KG1 (cell line): ENCODE measurements at places on chromosomes 7 and 10.

DNA sequence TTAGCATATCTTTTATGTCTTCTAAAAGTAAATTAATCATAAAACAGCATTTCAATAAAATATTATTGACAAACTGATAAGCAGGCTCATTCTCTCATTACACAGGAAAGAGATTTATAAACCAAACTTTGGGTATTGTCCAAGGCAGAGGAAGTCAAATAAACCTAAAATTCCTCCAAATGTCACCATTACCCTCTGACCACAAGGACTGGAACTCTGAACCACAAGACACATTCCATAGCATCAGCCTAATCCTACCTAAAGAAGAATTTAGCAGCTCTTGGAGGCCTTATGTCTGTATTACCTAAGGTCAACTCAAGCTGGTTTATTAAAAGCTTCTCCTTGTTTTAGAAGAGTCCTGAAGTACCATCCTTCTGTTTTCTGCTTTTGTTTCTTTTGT is 82.4 kb upstream of the SLC13A1 start:
- no peak for DNase-seq

- DNase-seq, result no peak
Measured at GRCh38 chr7:21941611-21942141, 4.0 kb downstream of the CDCA7L start.

DNA sequence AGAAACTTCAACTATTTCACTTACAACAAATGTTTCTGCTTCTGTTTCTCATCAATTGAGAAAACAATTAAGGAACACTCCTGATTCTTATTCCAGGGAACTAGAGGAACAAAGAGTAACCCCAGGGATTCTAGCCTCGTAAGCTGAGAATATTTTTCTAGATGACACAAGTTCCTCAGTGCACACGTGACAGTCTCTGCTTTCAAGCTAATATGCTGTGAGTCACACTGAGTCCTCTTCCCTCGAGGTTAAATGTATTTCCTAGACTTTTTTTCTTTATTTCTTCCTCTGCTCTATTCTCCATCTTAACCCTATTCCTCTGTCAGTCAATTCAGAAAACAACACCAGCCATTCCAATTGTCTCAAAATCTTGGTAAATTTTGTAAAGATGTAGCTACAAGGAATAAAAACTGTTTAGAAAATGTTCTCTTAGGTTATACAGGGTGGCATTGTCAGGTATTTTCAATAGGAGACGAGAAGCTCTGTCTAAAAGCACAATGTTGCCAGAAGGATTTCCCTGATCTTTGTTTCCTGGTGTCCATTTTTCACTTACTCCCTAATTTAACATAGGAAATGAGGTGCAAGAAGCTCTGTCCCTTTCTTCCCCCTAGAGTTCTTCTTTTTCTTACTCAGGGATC is 5.8 kb upstream of the C1GALT1 start:
- no peak for DNase-seq

- DNase-seq, result no peak
Measured at GRCh38 chr10:23195846-23196600, 3.9 kb downstream of the PTF1A start.

DNA sequence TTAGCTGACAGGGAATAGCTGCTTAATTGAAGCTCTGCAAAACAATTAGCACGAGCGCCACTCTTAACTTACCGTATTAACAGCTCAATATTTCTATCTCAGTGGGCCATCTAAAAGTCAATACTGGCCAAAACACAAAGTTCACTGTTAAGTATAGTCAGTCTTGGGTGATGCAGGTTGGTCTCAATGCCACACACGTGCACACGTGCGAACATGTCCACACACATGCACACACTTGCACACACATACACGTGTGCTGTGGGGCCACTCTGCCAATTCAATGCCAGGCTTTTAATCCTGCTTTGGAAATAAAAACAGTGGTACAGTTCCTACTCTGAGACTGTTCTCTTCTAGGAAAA is 105.1 kb downstream of the GRB10 start:
- no peak for DNase-seq

- no peak for DNase-seq
Measured at GRCh38 chr10:70562036-70562755, 40.3 kb downstream of the PRF1 start.

DNA sequence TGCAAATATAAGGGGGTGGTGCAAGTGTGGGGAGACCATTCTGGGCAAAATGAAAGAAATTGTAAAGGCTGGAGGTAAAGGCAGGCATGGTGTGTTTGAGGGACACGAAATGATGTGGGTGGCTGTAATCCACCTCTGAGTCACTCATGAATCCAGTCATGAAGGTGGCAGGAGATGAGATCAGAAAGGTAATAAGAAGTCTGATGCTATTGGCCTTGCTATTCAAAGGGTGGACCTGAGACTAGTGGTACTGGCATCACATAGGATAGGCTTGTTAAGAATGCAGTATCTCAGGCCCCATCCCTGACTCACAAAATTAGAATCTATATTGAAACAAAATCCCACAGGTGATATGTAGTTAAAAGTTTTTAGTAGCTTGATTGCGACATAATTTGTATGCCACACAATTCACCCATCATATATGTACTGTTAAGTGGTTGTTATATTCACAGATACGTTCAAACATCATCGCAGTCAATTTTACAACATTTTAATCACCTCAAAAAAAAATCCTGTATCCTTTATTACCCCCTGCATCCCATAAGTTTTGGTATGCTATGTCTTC is 85.6 kb downstream of the ST8SIA6 start:
- no peak for DNase-seq

DNA sequence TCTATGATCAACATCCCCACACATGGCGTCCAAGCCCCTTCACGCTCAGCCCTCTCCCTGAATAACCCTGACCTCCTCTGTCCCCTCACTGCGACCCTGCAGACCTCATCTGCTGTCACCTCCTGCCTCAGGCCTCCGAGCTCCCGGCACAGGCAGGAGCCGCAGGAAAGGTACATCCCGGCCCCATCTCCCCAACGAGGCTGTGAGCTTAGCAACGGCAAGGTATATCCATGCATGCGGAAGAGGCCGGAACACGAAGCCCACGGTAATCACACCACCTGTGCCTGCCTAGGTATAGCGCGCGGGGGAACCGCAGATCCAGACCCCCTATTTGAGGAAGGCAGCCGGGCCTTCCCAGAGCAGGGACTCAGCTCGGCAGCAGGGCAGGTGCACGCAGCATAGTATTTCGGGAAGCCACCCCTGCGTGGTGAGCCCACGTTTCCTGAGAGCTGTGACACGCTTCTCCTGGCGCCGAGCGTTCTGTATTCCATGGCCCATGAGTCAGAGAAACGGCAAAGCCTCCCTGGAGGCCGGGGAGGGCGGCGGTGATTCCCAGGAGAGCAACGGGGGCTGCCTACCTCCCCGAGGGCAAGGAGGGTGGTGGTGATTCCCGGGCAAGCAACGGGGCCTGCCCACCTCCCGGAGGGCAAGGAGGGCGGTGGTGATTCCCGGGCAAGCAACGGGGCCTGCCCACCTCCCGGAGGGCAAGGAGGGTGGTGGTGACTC is 50.1 kb upstream of the DNAAF5 start:
- DNase-seq, result no peak

DNA sequence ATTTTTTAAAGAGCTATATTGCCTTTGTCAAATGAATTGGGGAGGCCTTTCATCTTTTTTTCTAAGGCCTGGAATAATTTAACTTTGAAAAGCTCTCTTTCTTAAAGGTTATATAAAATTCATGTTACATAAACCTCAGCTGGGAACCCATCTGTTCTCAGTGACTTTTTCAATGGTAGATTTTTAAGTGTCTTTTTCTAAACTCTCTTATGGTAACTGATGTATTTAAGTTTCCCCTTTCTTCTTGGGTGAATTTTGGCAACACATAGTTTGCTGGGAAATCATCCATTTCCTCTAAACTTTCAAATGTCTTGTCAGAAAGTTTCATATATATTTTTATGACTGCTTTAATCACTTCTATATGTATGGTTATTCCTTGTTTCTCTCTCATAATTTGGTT is 362.2 kb upstream of the KLF6 start:
- no peak for DNase-seq

- DNase-seq, result no peak
Measured at GRCh38 chr10:91208642-91209041, 11.8 kb upstream of the PCGF5 start.

DNA sequence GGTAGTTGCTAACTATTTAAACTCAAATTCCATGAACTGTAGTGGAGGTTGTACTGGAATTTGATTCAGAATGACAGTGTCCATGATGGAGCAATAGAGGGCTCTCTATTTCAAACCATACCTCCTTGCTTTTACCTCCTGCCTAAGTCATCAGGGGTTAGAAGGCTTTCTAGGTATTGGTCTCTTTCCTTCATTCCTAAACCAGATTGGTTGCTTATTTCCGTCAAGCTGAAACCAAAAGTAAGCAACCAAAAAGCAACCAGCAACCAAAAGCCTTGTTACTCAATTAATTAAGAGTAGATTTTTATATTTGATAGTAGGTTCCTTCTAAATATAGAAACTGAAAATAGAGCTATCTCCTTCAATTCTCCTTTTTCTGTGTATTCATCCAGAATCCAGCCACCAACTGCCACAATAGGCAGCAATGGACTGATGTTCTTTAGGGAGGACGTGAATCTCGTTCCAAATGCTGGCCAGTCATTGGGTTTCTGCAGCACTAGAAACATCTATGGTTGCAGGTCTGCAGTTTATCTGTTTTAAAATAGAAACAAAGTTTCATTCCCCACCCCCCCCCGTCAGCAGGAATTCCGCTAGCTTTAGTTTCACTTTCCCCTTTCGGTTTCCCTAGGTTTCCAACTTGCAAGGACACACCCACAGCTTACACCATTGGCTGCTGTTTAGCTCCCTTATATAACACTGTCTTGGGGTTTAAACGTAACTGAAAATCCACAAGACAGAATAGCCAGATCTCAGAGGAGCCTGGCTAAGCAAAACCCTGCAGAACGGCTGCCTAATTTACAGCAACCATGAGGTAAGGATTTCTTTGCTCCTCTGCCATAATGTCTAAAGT is at the start of gene IFIT1:
Gene IFIT1, plus strand, starts transcription at position 717 of the 850 bp plus-strand sequence. Its CDS starts 90 bp downstream, at position 807.
- peak; percentile 51 for DNase-seq

DNA sequence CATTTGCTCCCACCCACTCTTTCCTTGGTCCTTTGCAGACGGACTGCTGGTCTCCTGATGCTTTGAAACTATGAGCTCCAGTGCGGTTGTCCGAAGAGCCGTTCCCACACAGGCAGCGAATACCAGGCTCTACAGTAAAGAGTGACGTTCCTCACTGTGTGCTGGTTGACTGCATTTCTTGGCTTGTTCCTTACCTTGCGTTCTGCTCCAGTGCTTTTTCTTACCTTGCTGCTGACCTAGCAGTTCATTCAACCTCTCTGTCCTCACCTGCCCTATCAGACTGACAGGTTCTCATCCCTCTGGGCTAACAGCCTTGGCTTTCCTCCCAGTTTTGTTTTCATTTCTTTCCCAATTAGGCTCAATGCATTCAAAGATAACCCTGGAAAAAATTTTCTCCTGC is 214.8 kb downstream of the TMEM178B start:
- no peak for DNase-seq

DNA sequence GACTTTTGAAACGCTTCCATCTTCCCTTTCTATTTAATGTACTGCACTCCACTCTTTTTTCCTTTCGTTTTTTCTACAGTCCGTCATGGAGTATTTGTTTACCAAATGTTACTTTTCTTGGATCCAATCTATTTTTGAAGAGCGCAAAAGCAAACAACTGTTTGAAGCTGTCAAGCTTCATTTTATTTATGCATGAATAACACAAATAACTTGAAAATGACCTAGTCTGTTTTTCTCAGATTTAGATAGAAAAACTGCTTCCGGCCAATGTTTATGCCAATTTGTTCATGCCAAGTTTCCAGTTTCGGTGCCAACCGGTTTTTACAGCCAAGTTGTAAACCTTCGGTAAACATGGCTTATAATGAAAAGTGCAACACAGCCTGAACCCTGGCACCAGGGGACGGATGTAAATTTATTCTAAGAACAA is 150.9 kb upstream of the KLF6 start:
- no peak for DNase-seq

- DNase-seq, result no peak
Measured at GRCh38 chr10:9786101-9786500, 1231.6 kb upstream of the CELF2 start.

- DNase-seq, result no peak
Measured at GRCh38 chr7:84847790-84848189, 339.1 kb downstream of the SEMA3D start.

DNA sequence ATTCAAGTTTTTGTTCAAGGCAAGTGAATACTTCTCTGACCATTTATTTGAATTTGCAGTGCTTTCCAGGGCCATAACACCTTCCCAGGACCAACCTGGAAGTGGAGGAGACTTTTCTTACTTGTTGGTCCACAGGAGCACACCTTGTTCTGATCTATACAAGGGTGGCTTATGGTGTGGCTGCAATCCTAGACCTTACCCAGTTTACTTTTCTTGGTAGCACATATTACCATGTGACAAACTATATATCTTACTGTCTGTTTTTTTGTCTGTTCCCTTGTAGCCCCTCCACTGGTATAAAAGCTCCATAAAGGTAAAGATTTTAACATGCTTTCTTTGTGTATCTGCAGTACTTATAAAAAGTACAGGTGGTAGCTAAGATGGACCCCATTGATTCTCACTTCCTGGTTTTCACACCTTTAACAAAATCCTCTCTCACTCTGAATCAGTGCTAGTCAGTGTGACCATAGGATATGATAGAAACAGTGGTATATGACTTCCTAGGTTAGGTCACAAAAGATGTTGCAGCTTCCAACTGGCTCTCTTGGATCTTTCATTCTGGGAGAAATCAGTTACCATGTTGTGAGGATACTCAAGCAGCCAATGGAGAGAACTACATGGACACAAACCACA is 5.6 kb upstream of the ASB4 start:
- no peak for DNase-seq

DNA sequence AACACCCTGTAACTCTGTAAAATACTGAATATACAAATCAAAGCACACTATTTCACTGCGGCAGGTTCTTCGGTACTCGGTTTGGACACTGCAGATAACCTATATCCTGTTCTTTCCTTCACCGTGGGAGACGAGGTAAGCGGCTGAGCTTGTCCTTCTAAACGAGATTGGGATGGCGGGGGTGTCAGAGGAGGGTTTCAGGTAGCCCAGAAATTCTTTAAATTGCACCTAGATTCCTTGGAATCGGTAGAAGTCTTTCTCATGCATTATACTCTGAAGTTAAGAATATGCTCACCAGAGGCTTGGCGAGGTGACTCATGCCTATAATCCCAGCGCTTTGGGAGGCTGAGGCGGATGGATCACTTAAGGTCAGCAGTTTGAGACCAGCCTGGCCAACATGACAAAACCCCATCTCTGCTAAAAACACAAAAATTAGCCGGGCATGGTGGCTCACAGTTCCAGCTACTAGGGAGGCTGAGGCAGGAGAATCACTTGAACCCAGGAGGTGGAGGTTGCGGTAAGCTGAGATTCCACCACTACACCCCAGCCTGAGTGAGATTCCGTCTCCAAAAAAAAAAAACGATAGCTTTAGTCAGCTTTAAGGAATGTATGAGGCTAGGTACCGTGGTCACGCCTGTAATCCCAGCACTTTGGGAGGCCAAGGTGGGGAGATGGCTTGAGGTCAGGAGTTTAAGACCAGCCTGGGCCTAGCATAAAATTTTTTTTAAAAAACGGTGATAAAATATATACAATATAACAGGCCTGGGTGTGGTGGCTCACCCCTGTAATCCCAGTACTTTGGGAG is 10.1 kb upstream of the LAT2 start:
- DNase-seq, result no peak

- no peak for DNase-seq
Measured at GRCh38 chr7:26614503-26614902, 249.9 kb downstream of the SKAP2 start.
